IPS DF 6.9 (cell line): ENCODE measurements at places on chromosomes 12 and 14.
A peak's percentile ranks its signal among the peaks of the same experiment; 100 is the strongest.

DNA sequence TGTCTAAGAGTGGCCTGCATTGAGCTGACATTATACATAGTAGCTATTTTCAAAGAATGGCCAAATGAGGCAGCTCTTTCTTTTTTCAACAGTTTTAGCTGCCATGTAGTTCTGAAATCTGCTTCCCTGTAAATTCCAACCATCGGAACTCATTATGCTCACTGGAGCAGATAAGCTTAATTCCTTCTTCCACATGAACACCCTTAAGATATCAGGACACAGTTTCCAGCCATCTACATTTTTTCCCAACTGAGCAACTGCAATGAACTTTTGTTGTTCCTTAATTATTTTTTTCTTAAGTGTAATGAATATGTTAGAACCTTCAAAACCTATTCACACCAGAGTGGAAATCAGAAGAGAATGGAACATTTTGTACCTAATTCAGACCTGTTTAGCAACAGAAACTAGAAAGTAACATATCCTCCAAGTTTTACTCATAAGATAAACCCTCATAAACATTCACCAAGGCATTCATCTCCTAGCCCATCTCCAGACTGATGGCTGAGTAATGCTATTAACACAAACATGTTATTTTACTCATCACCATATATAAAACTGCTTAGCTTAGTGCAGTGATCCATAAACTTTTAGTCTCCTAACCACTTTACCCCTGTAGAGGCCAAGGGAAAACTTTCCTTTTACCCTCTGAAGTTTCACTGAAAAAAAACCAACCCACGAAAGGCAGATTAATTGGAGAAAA, 296.1 kb upstream of the SYT1 start:
- H3K27ac ChIP-seq: no peak overlapping the region
- no peak overlapping the region for H3K4me3 ChIP-seq
- no peaks in the 10 kb centered on the region for H3K4me1 ChIP-seq
- no peaks in the 10 kb centered on the region for H3K36me3 ChIP-seq
- H3K27me3 ChIP-seq: no peaks in the 10 kb centered on the region

GRCh38 chr12:121550974-121551634, 29.7 kb downstream of the KDM2B start:
- H3K36me3 ChIP-seq: peaks cover 18% of the 10 kb centered on the region
- no peak for DNase-seq
- no peaks in the 10 kb centered on the region for H3K27me3 ChIP-seq
- H3K4me1 ChIP-seq: no peaks in the 10 kb centered on the region
- H3K4me3 ChIP-seq: no peak overlapping the region
- no peak overlapping the region for H3K27ac ChIP-seq

GRCh38 chr12:55771736-55772135, 28.8 kb downstream of the GDF11 start:
- H3K27me3 ChIP-seq: no peaks in the 10 kb centered on the region
- H3K4me3 ChIP-seq: no peak overlapping the region
- no peak overlapping the region for H3K27ac ChIP-seq
- H3K4me1 ChIP-seq: no peaks in the 10 kb centered on the region
- H3K36me3 ChIP-seq: no peaks in the 10 kb centered on the region

GRCh38 chr12:107447336-107447735, 238.3 kb upstream of the PWP1 start:
- peaks cover 1% of the 10 kb centered on the region; the same call in 1 of the 2 replicates for H3K4me1 ChIP-seq
- no peak for DNase-seq

DNA sequence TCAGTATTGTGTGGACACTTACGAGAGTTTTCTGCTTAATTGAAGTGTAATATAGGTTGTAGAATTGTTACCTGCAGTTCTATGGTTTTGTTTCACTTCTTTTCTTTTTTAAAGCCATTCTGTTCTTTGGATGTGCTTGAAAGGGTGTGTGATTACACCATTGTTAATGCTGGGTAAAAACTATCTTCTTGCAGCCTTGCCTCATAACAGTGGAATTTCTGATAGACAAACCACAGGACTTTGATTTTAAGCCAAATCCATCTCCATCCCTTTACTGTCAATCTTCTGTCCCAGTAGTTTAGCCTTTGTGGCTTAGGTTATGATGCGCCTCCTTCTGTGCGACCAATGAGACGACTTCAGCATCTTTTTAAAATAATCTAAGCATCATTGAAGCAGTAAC, 182.3 kb downstream of the PELI2 start:
- H3K36me3 ChIP-seq: peaks cover 3% of the 10 kb centered on the region; the same call in 1 of the 2 replicates
- H3K4me3 ChIP-seq: no peak overlapping the region
- H3K27me3 ChIP-seq: no peaks in the 10 kb centered on the region
- H3K27ac ChIP-seq: no peak overlapping the region
- DNase-seq: no peak

DNA sequence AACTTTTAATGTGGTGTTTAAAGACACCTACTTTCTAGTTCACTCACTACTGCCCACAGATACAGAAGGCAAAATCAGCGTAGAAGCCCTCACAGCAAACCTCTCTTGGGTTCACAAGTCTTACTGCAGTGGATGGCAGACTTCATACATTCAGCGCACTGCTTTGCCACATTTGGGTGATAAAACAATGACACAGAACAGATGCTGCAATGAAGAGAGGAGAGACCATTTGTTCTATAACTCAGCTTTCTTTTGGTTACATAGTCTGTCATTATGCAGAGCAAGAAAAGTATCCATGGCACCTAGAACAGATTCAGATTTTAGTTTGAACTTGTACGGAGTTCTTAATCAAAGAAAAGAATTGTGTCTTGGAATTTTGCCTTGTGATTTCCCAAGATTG, 459.0 kb downstream of the BCAT1 start:
- no peaks in the 10 kb centered on the region for H3K27me3 ChIP-seq
- H3K4me1 ChIP-seq: no peaks in the 10 kb centered on the region
- H3K27ac ChIP-seq: no peak overlapping the region
- no peak for DNase-seq
- no peak overlapping the region for H3K4me3 ChIP-seq
- H3K36me3 ChIP-seq: no peaks in the 10 kb centered on the region

GRCh38 chr12:94421868-94422740, 37.6 kb downstream of the CEP83 start:
- no peak overlapping the region for H3K4me3 ChIP-seq
- no peak for DNase-seq
- H3K27me3 ChIP-seq: no peaks in the 10 kb centered on the region
- no peaks in the 10 kb centered on the region for H3K4me1 ChIP-seq
- H3K27ac ChIP-seq: no peak overlapping the region

- H3K4me1 ChIP-seq: no peaks in the 10 kb centered on the region
- no peaks in the 10 kb centered on the region for H3K36me3 ChIP-seq
- no peak overlapping the region for H3K4me3 ChIP-seq
- no peak overlapping the region for H3K27ac ChIP-seq
These were observed 15.8 kb downstream of the FOXA1 start for GRCh38 chr14:37579274-37579673.

DNA sequence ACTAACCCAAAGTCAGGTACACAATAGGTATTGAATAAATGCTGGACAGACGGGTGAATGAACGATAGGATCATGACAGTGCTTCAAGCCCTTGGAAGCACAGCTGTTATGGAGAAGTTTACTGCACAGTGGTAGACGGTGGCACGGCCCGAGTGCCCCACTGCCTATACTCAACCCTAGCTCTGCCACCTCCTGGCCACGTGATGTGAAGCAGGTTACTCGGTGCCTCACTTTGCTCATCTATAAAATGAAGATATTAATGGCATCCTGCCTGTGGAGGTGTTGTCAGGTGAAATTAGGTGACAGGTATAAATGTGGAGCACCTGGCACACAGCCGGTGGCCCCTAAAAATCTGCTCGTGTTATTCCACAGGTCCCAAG, 5.8 kb downstream of the ASB2 start:
- DNase-seq: no peak
- H3K27me3 ChIP-seq: no peaks in the 10 kb centered on the region
- no peak overlapping the region for H3K27ac ChIP-seq
- H3K4me3 ChIP-seq: no peak overlapping the region
- no peaks in the 10 kb centered on the region for H3K4me1 ChIP-seq
- no peaks in the 10 kb centered on the region for H3K36me3 ChIP-seq

- H3K27ac ChIP-seq: no peak overlapping the region
- no peak overlapping the region for H3K4me3 ChIP-seq
- H3K4me1 ChIP-seq: no peaks in the 10 kb centered on the region; the same call in 1 of the 2 replicates
- no peaks in the 10 kb centered on the region for H3K36me3 ChIP-seq
These were observed 14.6 kb downstream of the CMKLR1 start for GRCh38 chr12:108324351-108325017.

GRCh38 chr12:6765634-6766581, at the start of gene PTMS:
Gene PTMS (plus strand): TSS chr12:6766363. CDS start chr12:6766706, 343 bp downstream.
- H3K4me3 ChIP-seq: peak within 1 kb of the TSS; percentile 91
- no peaks in the 10 kb centered on the region for H3K27me3 ChIP-seq
- no peak for DNase-seq
- peaks cover 7% of the 10 kb centered on the region; the same call in 1 of the 2 replicates for H3K36me3 ChIP-seq
- H3K4me1 ChIP-seq: peaks cover 14% of the 10 kb centered on the region

DNA sequence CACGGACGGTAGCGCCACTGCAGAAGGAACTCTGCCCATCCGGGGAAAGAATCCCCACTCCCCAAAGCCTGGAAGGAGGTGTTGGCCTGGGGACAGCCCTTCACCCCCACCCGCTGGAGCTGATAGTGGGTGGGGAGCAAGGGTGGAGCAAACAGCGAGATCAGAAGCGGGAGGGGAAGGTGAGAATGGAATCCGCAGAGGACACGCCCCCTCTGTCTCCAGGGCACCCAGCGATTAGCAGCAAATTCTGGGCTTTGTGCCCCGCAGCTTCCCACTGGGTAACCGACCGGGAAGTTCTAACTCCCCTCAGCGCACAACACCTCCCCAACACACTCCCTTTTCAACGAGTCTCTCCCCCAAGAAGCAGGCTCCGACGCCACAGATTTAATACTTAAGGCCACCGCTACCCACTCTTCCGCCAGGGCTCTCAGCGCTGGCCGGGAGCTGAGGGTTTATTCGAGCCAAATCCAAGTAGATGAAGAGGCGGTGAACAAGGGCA, 1.4 kb downstream of the SLC25A29 start:
- no peak for DNase-seq
- H3K4me1 ChIP-seq: peaks cover 10% of the 10 kb centered on the region
- H3K36me3 ChIP-seq: no peaks in the 10 kb centered on the region
- no peaks in the 10 kb centered on the region; the same call in 1 of the 2 replicates for H3K27me3 ChIP-seq
- no peak overlapping the region for H3K27ac ChIP-seq

DNA sequence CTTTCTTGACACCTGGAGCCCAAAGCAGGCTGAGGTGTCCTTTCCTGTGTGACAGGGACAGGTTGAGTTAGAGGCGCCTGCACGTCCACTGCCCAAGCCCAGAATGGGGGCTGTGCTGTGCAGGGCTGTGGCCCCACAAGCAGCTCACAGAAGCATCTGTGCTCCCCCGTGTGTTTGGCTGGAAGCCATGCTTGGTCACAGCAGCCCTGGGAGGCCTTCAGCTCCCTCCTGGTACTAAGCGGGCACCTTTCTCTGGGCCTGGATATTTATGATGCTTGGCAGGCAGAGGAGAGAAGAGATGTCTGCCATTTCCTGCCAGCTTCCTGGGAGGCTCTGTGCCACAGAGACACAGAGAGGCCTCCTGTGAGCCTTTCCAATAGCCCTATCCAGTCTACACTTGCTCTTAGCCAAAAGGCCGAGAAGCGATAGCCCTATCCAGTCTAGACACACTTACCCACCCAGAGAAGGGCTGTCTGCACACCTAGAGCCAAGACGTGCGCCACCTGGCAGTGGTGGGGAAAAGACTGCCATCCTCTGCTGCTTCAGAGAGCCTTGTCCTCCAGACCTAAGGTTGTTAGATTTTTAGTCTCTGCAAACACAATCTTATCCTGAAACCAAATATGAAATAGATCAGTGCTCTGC, 117.4 kb downstream of the GCH1 start:
- no peaks in the 10 kb centered on the region for H3K4me1 ChIP-seq
- no peak for DNase-seq
- H3K4me3 ChIP-seq: no peak overlapping the region
- H3K27me3 ChIP-seq: no peaks in the 10 kb centered on the region
- H3K27ac ChIP-seq: no peak overlapping the region

GRCh38 chr12:64720884-64721283, 38.3 kb downstream of the GNS start:
- no peak for DNase-seq
- H3K4me3 ChIP-seq: no peak overlapping the region
- no peaks in the 10 kb centered on the region for H3K4me1 ChIP-seq
- H3K36me3 ChIP-seq: no peaks in the 10 kb centered on the region; the same call in 1 of the 2 replicates
- H3K27ac ChIP-seq: no peak overlapping the region
- no peaks in the 10 kb centered on the region for H3K27me3 ChIP-seq

- H3K36me3 ChIP-seq: no peaks in the 10 kb centered on the region
- H3K27me3 ChIP-seq: no peaks in the 10 kb centered on the region
- no peak overlapping the region for H3K4me3 ChIP-seq
These were observed 98.5 kb downstream of the SINHCAF start for GRCh38 chr12:31227401-31227981.

- no peaks in the 10 kb centered on the region for H3K4me1 ChIP-seq
- H3K4me3 ChIP-seq: no peak overlapping the region
- no peak for DNase-seq
- no peaks in the 10 kb centered on the region for H3K36me3 ChIP-seq
- H3K27ac ChIP-seq: no peak overlapping the region
These were observed 8.1 kb upstream of the NIN start for GRCh38 chr14:50839048-50839447.

DNA sequence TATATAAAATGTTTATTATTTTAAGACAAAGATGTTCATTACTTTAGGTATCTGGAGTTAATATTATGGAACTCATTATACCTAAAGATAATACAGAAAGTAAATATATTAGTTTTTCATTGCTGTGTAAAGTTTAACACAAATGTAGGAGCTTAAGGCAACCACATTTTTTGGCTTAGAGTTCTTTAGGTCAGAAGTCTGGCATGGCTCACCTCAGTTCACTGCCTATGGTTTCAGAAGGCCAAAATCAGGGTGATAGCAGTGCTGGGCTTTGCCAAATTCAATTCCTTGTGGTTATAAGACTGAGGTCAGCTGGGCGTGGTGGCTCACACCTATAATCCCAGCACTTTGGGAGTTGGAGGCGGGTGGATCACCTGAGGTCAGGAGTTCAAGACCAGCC, 35.5 kb upstream of the PRPF39 start:
- H3K27ac ChIP-seq: no peak overlapping the region
- H3K4me1 ChIP-seq: no peaks in the 10 kb centered on the region
- no peaks in the 10 kb centered on the region for H3K27me3 ChIP-seq
- H3K4me3 ChIP-seq: no peak overlapping the region
- no peaks in the 10 kb centered on the region for H3K36me3 ChIP-seq

DNA sequence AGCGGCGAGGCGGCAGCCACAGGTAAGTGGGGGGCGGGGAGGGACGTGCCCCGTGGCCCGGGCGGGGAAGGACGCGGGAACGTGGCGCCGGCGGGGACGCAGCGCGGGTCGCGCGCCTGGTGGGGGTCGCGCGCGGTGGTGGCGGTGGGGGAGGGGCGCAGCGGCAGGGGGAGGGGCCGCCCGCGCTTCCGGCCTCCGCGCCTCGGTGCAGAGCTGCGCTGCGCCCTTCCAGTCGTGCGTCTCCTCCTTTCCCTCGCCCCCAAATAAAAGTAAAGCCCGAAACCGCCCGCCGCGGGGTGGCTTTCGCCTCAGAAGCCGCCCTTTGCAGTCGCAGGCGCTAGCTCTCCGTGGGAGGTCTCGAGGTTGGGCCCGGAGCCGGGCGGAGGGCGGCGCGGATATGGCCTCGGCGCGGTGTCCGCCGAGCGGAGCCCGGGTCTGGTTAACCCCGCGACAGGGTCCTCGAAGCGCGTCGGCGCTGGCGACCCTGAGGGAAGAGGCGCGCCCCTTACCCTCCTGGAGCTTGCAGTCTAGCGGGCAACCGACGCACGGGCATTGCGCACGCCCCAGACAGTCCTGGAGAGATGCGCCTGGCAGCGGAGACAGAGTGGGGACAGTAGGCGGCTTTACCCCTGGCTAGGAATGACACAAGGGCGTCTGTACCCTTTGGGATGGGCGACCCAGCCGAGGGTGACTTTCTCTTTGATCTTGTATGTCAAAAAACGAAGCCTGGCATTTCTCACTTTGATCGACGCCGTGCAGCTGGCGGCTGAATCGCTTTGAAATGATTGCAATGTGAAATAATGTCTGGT, 589 bp downstream of the ATF1 start:
- peak overlapping the region; percentile 81 for H3K4me3 ChIP-seq
- DNase-seq: no peak
- no peaks in the 10 kb centered on the region for H3K36me3 ChIP-seq
